Tibial nerve (tissue), 4 donors: ENCODE measurements at places on chromosomes 2 and 18.

DNA sequence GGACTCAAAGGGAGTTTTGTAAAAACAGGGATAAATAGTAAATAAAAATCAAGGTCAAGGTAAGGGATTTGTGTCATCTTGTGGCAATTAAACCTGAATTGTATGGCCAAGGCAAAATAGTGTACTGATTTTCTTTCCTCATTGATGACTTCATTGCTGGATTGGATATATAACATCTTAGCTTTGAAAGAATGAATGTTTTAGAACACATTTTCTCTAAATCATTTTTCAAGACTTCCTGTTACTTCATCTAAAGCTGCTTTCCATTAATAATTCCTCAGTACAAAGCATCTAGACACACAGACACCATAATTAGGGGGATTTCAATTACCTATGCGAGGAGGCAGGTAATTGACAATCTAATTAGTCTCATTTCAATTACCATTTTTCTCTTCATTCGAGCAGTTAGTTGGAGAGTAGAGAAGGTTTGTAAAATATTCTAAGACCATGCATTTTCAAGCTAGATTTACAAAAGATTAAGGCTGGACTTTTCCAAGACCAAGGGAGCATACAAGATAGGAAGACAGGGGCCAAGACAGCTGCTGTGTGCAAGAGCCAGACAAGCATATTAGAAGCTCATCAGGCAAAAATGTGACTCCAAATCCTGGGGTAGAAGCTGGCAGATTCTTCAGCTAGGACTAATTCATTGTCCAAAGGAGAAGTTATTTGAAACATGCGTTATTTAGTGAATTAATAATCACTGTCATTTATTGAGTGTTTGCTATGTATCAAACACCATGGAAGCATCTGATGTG is 253.6 kb downstream of the EPHA4 start:
- no peak overlapping the region for H3K27ac ChIP-seq
- no peaks in the 10 kb centered on the region for H3K27me3 ChIP-seq

DNA sequence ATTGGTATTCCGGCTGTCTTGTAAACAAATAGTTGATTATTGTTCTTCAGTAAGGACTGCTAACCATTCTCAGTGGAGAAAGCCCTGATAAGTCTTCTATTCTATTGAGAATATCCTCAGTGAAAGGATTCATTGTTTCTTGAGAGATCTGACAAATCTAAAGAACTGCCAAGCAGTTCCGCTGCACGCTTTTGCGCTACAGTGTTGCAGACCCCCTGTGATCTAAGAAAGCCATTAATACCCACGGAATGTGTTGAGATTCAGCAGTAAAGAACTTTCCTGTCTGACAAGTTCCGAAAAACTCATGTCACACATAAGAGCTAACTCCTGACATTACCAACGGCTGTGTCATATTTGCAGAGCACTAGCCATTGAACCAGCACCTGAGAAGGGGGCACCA is 63.8 kb downstream of the ZNF236 start:
- no peaks in the 10 kb centered on the region for H3K4me1 ChIP-seq
- no peak overlapping the region for H3K4me3 ChIP-seq
- peak overlapping the region; percentile 45 for H3K27ac ChIP-seq
- DNase-seq = no peak
- H3K36me3 ChIP-seq = peaks cover 3% of the 10 kb centered on the region
- H3K27me3 ChIP-seq = no peaks in the 10 kb centered on the region

- no peak for DNase-seq
- no peak overlapping the region for H3K27ac ChIP-seq
- no peaks in the 10 kb centered on the region for H3K4me1 ChIP-seq
- no peaks in the 10 kb centered on the region for H3K27me3 ChIP-seq
- no peaks in the 10 kb centered on the region for H3K36me3 ChIP-seq
Measured at GRCh38 chr2:58957188-58957840, 716.2 kb upstream of the FANCL start.

DNA sequence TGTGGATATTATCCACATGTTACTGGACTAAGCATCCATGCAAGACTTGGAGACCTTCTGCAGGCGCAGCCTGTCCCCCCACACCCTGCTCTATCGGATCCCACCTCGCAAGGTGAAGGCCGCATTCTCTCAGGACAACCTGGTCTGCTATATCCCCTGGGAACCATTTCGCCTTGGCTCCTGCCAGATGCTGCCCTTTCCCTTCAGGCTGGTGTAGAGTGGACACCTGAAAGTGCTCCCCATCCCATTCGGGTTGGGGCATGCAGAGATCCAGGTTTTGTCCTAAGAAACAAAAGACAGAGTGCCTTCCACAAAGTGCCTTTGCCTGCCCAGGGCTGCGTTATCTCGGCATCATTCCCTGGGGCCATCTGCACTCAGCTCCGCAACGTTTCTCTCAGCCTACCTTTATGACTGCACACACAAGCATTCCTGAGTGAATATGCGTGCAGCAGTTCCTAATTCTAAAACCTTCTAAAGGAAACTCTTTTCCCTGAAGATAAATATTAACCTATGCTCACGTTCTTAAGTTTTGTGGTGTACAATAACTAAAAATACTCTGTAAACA is 20.5 kb downstream of the FHL2 start:
- H3K4me1 ChIP-seq = no peaks in the 10 kb centered on the region
- H3K27me3 ChIP-seq = no peaks in the 10 kb centered on the region
- H3K27ac ChIP-seq = no peak overlapping the region
- DNase-seq = no peak
